ENCODE measurements at places on chromosomes 2 and 18.

DNA sequence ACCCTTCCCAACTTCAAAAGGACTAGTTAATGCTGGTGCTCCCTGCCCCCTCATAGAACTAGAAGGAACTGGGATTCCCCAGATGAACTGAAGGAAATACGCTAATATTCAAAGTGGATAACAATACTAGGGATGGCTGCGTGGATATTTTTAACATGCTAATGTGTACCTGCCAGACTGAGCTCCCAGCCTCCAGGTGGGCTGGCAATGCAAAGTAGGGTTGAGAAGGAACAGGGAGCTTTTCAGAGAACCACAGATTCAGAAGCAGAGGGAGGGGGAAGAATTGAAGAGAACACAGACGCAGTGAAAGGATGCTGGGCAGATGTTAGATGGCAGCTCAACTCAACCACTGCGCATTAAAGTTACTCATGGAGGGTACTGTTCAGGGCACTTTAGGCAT lies 354.4 kb downstream of the TGIF1 start:
- no peak for DNase-seq

GRCh38 chr18:31590570-31590969 lies 1.1 kb upstream of the TTR start:
- DNase-seq = no peak

DNA sequence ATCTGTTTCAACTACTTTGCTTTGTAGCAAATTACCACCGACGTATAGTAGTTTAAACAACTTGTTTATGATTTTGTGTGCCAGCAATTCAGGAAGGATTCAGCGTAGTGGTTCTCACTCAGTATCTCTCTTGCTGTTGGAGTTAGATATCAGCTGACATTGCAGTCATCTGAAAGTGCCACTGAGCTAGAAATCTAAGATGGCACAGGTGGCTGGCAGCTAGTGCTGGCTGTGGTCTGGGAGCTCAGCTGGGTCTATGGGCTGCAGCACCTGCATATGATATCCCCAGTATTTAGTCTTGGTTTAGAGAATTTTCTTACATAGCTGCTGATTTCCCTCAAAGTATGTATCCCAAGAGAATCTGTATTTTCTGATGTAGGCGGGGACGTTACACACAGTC lies 235.6 kb downstream of the SCG2 start:
- DNase-seq = no peak

GRCh38 chr2:74530239-74531187 lies 780 bp downstream of the HTRA2 start:
- DNase-seq = no peak

DNA sequence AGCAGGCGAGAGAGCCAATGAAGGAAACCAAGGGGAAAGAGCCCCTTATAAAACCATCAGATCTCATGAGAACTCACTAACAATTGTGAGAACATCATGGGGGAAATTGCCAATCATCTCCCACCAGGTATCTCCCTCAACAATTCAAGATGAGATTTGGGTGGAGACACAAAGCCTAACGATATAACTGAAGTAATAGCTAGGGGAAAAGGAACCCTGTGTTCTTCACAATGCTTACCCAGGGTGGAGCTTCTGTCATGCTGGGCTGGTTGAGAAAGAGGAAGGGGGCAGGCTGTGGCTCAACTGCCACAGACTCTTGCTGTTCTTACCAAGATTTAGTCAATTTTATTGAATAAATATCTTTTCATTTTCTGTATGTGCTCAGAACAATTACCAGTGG lies 392.1 kb upstream of the HS6ST1 start:
- no peak for DNase-seq

DNA sequence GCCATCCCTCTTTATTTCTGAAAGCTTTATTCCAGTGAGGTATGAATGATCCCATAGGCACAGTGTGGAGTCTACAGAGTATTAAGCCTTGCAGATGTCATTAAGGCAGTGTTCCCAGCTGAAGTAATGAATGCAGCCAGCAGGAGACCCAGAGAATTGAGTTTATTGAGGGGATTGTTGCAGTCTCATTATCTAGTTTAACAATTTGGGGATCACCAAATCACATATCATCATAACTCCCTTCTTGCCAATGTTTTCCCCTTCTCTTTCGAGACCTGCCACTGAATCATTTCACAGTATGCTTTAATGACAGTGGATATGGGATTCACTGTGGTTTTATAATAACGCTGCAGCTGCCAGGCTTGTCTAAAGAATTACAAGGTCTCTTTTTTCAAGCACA lies 249.3 kb upstream of the FSHR start:
- DNase-seq = no peak

DNA sequence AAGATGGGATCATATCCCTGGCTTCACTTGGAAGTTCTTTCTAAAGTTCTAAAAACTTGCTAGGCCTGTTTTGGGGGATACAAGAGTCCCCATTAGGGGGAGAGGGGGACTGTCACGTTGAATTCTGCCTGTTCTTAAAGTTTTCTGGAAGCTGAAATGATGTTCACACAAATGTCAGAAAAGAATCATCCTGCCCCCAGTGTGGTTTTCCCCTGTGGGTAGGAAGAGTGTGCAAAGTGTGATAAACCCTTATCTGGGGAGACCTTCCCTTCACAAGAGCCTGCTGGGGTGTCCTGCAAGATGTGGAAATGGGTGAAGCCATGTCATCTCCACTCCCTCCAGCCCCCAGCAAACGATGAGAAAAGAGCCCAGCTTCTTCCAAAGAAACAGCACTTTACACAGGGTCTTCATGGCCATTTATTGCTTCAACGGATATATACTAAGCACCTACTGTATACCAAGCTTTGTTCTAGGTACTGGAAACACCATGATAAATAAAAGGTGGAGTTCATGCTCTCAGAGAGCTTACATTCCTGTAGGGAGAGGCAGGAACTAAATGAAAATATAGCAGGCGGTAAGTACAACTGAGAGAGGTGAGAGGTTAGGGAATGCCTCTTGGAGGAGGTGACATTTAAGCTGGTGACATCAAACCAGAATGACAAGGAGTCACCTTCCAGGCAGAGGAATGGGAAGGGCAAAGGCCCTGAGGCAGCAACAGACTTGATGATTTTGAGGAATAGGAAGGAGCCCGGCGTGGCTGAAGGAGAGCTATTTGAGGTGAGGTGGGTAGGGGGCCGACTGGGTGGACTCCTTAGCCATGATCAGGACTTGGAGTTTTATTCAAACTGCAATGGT lies 1.6 kb downstream of the MFSD2B start:
- DNase-seq = no peak

- DNase-seq = peak; percentile 46
Observed at GRCh38 chr2:25618676-25619075, 54.7 kb downstream of the DTNB start.

GRCh38 chr2:97928591-97928990 lies 67.2 kb downstream of the TMEM131 start:
- DNase-seq = no peak

DNA sequence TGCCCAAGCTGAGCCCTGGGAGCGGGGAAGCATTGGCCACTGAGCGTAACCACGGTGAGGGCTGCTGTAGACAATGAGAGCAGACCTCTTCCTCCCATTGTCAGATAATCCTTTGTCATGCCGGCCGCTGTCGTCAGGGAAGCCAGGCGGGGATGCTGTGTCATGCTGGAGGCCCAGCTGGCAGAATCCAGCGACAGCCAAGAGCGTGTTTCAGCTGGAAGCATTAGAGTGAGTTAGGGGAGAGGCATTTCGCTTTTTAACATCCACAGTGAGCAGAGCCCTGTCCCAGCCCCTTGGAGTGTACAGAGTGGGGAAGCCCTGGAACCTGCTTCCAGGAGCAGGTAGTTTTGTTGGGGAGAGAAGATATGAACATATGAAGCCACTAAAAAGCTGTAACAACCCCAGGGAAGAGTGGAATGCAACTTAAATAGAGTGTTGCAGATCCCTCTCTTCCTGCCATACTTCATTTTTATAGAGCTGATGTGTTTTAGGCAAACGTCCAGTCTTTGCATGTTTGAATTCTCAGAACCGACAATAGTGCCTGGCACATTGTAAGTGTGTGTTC lies 7.0 kb downstream of the CTIF start:
- DNase-seq = no peak

DNA sequence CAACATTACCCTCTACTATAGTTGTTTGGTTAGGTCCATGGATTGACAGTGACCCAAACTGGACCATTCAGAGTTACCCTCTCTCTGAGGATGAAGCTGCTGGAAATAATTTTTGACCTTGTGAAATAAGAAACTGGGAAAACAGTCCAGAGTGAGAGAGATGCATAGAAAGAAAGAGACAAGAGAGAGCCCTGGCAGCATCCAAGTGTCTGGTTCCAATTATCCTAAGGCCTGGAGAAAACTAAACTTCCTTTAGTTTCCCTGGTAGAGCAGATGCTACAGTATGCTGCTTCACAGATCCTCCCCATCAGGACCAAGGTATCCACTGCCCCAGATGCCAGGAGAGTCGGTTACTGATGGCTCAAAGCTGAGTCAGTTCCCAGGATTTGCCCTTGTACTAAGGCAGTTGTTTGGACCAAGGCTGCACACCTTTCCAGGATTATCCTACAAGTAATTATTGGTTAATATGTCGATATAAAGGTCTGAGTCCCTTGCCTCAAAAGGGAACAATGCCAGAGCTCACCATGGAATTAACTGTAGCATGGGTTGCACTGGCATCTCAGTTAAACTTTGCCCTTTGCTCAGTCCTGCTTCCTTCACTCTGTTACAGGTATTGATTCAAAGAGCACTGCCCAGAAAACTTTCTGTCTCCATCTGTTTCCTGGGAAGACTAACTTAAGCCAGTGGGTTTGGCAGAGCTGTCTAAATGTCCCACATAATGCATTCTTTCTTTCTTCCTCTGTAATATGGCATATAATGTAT lies 14.6 kb upstream of the CHN1 start:
- DNase-seq = no peak

GRCh38 chr18:78973357-78974083 lies 6.1 kb upstream of the SALL3 start:
- no peak for DNase-seq

DNA sequence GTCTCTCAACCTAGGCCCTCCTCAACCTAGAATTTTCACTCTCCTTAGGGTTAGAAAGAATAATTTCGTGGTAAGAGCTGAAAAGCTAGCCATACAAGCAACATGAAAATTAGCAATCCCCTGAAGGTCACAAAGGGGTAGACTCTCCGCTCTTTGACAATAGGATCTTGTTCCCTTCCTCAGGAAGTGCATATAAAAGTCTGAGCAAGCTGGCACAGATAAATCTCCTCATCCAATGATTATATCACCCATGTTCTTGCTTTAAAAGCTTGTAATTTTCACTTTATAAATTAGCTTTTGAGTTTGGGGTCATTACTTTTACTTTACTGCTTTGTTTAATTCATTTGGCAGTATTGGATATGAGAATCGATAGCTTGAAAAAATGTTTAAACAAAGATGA lies 852.3 kb upstream of the CRIM1 start:
- DNase-seq = no peak

DNA sequence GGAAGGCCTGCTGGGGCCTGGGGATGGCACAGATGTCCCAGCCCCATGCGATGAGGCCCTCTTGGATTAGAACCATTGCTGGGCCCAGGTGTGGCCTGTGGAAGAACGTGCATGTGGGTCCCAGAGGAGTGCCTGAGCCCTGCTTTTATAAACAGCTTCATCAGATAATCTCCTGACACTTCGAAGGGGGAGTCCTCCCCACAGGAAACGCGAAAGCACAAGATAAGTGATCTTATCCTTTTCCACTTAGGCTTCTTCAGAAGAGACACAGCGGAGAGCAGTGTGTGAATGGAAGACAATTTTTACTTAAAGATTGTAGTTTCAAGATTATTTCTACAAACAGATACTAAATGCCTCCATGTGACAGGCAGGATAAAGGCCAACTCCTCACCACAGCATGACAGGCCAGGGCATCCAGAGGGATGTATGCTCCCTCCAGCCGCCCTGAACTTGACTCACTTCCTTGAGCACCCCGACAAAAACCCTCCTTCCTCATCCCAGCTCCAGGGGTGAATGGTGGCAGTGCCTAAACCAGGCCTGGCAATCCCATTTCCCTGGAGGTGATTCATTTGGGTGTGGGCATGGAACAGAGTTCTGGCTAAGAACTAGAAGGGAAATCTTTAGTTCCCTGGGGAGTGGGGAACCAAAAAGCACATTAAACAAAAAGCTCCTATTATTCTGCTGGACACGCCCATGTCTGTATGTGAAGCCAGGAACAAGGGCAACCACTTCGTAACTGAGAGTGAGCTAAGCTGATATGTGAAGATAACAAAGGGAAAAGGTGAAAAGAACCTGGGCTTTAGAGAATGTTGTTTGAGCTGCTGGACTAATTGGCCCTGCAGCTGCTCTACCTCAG lies 56.2 kb upstream of the TMEM163 start:
- DNase-seq = no peak

DNA sequence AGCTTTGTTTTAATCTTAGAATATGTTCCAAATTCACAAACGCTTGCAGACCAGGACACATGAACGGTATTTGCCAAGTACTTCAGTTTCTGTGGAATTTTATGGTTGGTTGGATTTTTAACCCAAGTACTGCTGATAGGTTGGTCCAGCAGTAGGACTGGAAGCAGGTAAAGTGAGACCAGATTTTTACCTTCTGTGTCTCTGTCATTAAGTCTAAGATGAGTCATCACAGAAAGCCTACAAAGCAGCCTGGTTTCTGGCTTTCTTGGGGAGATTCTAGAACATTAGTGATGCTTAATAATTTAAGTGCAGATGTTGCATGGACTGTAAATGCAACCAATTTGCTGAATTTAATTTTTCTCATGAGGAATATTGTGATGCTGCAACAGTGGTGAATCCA lies 100.5 kb downstream of the SCG2 start:
- no peak for DNase-seq

- no peak for DNase-seq
Observed at GRCh38 chr18:58793361-58793760, 71.3 kb upstream of the ZNF532 start.

- DNase-seq = no peak
Observed at GRCh38 chr2:46014911-46015654, 282.1 kb upstream of the EPAS1 start.
